SK-N-MC (cell line): ENCODE measurements at places on chromosomes 2 and 18.

- DNase-seq = no peak
Measured at GRCh38 chr2:232363784-232364615, 14.6 kb upstream of the ALPP start.

DNA sequence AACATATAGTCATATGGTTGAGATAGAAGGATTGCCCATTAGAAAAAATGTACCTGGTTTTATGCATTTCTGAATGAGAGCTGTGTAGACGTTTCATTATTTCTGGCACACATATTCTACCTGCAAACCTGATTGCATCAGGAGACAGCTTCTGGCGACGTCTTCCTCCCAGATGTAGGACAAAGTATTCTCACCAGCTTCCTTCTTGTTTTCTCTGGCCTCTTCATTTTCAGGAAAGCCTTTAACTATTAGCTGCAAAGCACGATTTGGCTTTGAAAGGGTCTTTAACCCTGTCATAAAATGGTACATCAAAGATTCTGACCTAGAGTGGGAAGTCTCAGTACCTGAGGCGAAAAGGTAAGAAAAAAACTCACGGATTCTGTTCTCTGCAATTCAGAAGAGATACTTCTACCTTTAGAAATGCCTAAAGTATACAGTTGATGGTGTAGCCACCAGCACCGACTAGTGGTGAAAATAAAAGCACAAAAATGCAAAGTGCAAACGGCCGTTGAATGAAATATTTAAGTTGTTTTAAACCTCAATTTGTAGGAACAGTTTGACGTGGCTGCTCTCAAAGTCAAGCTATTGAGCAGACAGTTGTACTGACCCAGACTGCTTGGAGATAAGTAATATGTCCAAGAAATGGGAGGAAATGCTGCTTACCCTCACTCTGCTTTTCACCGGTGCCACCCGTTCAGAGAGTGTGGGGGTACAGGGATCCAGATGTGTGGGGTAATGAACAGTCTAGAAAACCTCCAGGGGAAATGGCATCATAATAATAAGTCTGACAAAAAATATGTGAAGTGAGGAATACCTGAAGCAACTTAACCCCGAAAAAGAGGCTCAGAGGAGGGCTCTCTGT lies 20.2 kb downstream of the IL18RAP start:
- no peak for DNase-seq

DNA sequence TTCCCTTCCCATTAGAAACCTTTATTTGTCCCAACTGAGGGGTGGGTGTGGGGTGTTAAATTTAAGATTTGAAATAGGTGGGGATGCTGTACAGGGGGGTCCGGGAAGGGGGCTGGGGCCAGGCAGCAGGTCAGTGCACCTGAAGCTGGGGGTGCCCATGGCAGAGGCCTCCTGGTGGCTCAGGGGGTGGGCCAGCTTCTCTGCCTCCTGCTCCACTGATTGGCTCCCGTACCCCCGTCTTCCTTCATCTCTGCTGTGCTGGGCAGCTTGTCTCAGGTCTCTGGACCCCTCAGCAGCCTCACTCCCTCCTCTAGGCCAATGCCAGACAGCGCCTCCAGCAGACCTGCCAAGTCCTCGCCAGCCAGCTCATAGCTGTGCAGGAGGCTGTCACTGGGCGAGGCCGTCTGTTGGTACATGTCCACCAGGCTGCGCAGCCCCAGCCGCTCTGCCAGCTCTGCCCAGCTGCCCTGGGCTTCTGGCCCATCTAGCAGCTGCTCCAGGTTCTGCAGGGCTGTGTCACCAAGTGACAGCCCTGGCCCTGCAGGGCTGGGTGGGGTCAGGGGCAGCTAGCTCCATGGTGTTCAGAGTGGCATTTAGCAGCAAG lies 2.0 kb upstream of the ANKRD62 start:
- no peak for DNase-seq

GRCh38 chr2:100855084-100855483 lies 35.1 kb downstream of the NPAS2 start:
- no peak for DNase-seq

- DNase-seq = no peak
Measured at GRCh38 chr2:180238729-180239128, 231.6 kb upstream of the CWC22 start.

DNA sequence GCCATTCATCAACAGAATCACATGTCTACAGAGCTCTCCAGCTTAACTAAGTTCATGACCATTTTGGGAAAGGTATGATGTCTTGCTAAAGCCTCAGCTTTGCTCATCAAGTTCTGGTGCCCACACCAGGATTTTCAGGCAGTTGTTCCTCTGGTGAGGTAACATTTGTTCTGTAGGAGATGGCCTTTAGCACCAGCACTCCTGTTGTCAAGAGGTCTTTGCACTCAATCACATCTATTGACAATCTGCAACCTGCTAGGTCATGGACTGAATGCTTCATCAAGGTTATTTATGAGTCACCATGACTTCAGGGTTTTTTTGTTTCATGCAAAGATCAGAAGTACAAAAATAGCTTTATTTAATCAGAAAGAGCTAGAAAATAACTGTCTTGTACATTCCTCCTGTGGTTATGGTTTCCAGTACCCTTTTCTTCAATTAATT lies 36.6 kb upstream of the VIT start:
- DNase-seq = no peak

DNA sequence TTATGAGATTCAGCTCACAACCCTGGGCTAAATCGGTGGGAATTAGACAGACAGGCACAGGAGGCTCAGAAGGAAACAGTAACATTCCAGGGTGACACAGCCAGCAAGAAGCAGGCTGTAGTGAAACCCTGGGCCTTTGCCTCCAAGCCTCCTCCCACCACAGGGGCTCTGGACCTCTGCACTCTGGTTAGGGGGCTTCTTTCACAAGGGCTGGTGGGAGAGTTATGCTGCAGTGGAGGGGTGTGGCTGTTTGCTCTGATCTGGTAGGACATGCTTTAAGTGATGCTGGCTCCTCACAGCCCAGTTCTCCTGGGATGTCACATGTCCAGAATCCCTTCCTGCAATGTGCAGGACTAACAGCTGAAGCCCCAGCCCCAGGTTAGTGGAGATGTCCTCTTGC lies 109.9 kb downstream of the TGFA start:
- DNase-seq = no peak

DNA sequence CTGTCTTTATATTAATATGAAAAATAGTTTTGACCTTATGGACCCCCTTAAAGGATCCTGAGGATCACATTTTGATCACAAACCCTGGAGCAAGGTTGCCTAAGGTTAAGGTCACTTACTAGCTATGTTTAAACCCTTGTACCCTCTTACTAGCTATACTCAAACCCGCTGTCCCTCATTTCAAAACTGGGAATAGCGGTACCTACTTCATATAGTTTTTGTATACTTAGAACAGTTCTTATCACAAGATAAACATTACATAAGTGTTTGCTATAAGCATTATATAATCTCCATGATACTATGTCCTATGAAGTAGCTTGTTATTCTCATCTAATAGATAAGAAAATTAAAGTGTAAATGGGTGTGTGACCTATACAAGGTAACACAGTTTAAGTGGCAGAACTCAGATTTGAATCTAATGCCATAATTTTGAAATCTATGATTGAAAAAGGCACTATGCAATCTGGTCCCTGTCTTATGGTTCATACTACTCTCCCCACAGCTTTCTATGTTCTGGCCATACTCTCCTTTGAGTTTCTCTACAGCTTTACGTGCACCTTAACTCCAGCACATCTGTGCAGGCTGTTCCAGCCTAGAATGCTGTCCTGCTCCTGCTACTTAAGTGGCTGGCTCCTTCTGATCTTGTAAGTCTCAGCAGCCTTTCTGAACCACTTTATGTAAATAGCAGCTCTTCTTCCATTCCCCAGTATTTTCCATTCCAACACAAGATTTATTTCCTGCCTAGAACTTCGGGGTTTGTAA lies 30.4 kb downstream of the HYCC2 start:
- no peak for DNase-seq

GRCh38 chr2:74496997-74497776 lies 2.2 kb downstream of the LBX2 start:
- DNase-seq = no peak

DNA sequence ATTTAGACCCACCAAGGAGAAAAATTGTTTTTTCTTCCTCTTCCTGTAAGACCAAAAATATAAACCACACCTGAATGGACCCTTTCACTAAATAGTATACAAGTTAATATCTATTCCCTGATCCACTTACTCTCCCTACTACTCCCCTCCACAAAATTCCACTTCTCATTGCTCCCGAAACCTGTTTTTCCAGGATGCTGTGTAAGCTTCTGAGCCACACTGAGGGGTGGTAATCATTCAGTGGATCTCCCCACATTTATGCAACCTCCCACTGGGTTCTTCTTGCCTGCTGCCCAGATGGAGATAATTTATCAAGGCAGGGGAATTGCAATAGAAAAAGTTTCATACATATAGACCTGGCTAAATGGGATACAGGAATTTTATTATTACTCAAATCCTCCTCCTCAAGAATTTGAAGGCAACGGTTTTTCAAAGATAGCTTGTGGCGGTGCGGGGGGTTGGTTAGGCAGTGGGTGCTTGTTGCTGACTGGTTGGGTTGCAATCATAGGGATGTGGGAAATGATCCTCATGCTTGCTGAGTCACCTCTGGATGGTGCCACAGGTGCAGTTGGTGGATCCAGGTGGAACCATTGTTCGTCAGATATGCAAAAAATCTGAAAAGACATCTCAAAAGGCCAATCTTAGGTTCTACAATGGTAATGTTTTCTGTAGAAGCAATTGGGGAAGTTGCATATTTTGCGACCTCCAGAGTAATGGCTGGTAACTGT lies 970.3 kb downstream of the CNTNAP5 start:
- no peak for DNase-seq

DNA sequence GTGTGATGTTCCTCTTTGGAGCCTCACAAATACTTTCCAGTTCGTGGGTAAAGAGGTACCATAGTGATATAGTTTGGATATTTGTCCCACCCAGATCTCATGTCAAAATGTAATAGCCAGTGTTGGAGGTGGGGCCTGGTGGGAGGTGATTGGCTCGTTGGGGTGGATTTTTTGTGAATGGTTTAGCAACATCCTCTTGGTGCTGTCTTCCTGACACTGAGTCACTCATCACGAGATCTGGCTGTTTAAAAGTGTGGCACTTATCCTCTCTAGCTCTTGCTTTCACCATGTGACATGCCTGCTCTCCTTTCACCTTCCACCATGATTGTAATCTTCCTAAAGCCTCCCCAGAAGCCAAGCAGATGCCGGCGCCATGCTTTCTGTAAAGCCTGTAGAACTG lies 3.0 kb upstream of the CCDC93 start:
- no peak for DNase-seq

- DNase-seq = no peak
Measured at GRCh38 chr2:53969285-53969967, 1.4 kb downstream of the PSME4 start.

DNA sequence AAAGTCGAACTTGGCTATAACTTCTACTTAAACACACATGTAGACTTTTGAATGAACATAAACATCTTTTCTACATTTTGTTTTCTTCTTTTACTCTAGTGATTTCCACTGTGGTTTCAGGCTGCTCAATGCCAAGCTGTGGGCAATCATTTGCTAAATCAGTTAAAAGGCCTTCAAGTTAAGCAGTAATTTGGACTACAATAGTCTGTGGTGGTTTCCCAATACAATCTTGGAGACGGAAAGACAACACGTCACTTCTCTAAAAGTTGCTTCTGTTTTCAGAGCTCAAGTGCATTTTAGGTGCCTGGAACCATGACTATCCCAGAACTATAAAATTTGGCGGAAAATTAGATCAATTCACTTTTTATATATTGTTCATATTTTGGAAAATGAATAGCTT lies 69.4 kb downstream of the TXNL1 start:
- DNase-seq = no peak

DNA sequence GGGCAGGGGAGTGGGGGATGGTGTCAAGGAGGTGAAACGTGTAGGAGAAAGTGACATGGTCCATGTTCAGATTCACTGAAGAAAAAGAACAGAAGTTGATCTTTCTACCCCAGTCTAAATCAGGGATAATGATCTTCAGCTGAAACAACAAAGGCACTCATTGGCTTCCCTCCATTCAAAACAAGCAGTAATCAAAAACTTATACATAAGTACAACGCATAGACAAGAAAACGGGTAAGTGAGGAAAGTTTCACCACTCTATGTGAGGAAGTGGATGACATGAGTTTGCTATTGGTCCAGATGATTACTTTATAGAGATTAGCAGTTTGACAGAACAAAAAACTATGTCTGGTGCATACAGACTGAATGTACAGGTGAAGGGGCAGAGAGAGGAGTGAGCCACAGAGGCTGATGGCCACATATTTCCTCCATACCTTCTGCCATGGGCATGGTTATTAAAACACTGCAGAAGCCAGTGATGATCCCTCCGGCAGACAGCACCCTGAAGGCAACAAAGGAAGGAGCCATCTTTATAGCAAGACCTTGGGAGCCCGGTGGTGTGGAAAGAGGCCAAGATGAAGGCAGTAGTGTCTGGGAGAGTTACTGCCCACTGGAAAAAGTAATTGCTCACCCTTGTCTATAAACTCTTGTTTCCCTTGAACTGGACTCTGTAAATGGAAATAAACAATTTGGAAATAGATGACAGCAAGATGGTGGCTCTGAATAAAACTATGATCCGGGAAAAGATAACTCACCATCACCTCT lies 57.7 kb downstream of the SLC25A12 start:
- DNase-seq = no peak

DNA sequence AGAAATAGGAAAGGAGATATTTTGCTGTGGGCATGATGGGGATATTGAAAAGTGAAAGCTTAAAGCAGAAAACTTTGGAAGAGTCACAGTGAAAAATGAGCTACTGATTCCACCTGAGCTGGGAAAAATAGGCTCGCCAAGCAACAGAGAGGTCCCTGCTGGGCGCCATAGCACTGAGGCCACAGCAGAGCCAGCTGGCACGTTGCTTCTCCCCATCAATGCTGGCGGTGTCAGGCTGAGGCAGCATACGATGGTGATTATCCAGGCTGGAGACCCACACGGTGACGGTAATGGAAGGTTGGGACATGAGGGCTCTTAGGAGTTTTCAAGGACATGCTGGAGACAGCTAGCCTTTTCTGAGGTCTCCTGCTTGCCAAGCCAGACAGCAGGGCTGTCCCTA lies 25.8 kb upstream of the DTNB start:
- no peak for DNase-seq

DNA sequence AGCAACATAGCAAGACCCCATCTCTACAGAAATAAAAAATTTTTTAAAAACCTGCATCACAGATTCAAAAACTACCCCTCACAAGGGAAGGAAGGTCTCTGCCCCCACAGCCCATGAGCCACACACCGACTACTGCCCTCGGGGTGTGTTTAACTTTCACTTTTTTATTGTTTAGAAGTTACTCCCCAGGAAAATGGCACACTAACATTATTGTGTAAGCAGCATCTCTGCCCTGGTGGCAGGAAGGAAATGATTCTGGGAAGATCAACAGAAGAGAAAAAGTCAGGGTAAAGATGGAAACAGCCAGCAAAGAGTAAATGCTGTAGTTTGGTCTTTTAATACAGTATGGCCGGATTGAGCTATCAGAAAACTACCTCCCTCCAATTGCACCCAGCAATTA lies 21.9 kb downstream of the TRABD2A start:
- DNase-seq = no peak

GRCh38 chr2:55547001-55547400 lies 27.5 kb downstream of the CFAP36 start:
- no peak for DNase-seq
